ENCODE measurements at places on chromosomes 11 and 22. TPM values are rescaled to one million over a fixed set of nuclear protein-coding genes. Genes with fewer than 3 reads are reported as not detected.

- H3K4me3 ChIP-seq = no peak overlapping the region
- H3K27ac ChIP-seq = peak overlapping the region; percentile 87
- DNase-seq = no peak
Observed at GRCh38 chr11:2382129-2382517, 5.0 kb downstream of the CD81 start.

DNA sequence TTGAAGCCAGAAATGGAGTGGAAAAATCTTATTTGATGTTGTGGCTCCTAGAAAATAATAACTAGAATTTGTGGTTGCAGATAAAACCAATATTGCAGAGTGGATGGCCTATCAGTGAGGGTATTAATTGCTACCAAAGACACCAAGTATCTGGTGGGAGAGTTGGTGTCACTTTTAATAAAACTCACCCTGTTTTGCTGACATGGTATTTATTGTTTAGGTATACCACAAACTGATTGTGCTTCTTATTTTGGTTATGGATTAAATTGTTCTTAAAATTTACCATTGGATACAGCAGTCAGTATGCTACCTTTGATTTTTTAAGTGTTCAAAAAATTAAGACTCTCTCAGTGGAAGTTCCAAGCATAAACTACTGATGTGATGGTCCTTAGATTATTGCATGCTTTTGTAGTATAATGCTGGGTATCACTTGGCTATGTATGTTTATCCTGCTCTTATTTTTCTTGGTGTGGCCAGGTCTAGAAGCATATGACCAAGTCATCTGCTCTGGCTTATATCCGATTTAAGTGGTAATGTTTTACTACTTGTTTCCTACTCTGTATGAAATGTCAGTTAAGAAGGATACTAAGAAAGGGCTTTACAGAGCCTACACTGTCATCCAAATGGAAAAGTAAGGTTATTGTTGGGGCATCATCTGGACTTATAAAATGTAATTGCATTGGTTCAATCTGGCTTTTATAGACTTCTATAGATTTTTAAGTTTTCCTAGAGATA lies 101.6 kb downstream of the ARHGAP42 start:
- no peaks in the 10 kb centered on the region for H3K27me3 ChIP-seq
- H3K4me3 ChIP-seq = no peak overlapping the region
- H3K36me3 ChIP-seq = no peaks in the 10 kb centered on the region
- peak overlapping the region; percentile 71 for H3K27ac ChIP-seq
- H3K4me1 ChIP-seq = peaks cover 16% of the 10 kb centered on the region

- H3K36me3 ChIP-seq = no peaks in the 10 kb centered on the region
- H3K4me1 ChIP-seq = peaks cover 10% of the 10 kb centered on the region
- no peak overlapping the region for H3K27ac ChIP-seq
Observed at GRCh38 chr11:111408789-111409727, 30.0 kb upstream of the POU2AF1 start.

DNA sequence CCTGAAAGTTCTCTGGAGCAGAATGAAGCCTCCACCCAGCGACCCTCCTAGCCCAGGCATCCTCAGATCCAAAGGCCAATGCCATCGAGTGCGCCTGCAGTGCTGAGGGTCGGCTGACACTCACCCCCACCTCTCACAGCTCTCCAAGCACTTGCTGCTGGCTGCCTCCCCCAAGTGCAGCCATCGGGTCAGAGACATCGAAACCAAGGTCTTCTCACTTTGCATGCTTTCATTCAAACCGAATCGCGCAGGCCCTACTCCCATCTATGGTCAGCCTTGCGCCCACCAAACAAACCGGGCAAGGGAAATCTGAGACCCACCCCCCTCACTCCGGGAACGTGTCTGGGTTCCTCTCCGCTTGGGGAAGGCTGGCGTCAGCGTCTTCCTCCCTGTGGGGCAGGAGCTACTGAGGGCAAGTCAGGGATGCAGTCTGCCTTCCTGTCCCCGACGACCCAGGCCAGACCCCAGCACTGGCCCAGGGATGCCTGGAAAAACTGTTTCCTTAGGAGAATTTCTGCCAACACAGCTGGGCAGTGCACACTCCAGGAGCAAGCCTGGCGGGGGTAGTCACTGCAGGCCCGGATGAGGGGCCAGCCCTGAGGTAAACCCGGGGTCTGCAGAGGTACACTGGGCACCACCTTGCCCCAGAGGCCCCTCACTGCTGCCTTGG lies 7.0 kb downstream of the WNT7B start:
- H3K4me1 ChIP-seq = peaks cover 8% of the 10 kb centered on the region
- H3K27me3 ChIP-seq = peaks cover 29% of the 10 kb centered on the region
- H3K36me3 ChIP-seq = no peaks in the 10 kb centered on the region
- no peak overlapping the region for H3K4me3 ChIP-seq
- H3K27ac ChIP-seq = no peak overlapping the region

DNA sequence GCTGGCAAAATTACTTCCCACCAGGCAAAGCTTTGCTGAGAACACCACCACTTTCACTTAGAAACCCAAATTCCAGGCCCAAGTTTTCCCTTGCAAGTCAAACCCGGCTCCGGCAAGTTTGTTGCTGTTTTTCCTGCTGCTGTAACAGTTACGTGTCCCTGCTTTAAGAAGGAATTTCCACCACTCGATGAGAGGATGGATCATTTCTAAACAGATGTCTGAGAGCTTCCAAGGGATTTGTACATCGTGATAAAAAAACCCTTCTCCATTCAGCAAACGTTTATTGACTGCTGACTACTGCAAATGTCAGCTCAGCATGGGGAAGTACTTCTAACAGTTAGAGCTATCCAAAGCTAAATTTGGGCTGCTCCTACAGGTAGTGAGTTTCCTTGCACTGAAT lies 19.7 kb downstream of the P2RX3 start:
- no peak for DNase-seq
- H3K4me3 ChIP-seq = no peak overlapping the region
- no peaks in the 10 kb centered on the region for H3K27me3 ChIP-seq

DNA sequence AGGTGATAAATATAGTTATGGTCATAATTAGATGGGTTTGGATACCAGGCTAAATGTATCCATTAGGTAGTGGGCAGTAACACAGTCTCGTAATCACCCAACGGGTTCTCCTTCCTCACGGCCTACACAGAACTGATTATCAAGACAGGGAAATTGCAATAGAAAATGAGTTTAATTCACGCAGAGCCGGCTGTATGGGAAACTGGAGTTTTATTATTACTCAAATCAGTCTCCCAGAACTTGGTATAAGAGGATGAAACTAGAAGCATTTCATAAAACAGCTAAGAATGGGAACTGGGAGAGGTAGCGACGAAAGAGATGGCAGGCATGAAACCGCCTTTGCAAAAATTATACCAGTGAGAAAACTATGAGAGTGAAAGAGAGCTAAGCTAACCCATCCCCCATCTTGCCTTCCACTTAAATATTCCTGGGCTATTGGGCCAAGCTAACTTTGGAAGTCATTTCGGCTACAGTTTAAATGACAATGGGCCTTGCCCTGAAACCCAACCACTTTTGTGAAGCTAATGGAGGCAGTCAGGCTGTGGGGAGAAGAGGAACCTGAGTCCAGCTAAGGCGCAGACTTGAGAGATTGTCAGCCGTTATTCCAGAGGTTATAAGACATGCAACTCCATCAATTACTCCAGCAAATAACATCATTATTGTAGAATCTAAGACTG lies 29.6 kb downstream of the CTSC start:
- no peak overlapping the region for H3K4me3 ChIP-seq
- H3K4me1 ChIP-seq = no peaks in the 10 kb centered on the region
- no peak overlapping the region for H3K27ac ChIP-seq
- H3K27me3 ChIP-seq = no peaks in the 10 kb centered on the region

Gene TBX10
- not detected for total RNA-seq

Gene NXPE1
- 0.24 TPM for total RNA-seq
